ENCODE measurements at places on chromosomes 12 and 14.

GRCh38 chr14:67493092-67493717, 4.7 kb upstream of the TMEM229B start:
- no peak for DNase-seq

- no peak for DNase-seq
These were observed 848 bp downstream of the CTDSP2 start for GRCh38 chr12:57845478-57846284.

GRCh38 chr14:36271939-36272907, 48.2 kb downstream of the MBIP start:
- no peak for DNase-seq

- DNase-seq, result no peak
These were observed 164.5 kb downstream of the KIF26A start for GRCh38 chr14:104302794-104303405.

DNA sequence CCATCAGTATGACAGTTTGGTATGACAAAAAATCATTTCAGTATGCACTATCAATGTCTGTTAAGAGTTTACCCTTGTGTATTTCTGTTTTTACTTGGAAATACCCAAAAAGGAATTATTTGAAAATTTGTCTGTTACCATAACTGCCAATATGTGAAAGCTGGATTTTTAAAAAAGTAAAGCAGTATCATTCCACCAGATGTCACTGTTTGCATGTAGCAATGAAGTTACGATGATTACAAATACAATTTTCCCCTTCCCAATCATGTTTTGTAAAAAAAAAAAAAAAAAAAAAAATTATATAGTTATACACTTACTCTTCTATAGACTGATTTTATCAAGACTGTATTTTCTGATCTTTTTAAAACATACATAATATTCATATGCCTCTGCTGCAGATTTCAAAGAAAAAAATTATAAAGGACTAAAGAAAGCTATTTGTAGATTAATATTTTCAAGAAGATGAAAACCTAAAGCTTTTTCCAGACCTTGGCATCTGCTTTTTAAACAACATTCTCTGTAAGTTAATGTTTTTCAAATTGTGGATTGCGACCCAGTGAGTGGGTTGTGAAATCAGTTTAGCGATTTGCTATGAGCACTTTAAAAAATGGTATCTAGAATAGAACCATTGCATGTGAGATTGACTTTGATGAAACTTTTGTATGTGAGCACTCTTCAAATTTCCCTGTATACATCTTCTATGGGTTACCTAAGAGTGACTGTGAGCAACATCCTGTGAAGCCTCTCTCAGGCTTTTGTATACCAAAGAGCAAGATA, 114.2 kb downstream of the TTC6 start:
- no peak for DNase-seq

- DNase-seq, result no peak
These were observed 64.5 kb upstream of the USP44 start for GRCh38 chr12:95615749-95616148.

DNA sequence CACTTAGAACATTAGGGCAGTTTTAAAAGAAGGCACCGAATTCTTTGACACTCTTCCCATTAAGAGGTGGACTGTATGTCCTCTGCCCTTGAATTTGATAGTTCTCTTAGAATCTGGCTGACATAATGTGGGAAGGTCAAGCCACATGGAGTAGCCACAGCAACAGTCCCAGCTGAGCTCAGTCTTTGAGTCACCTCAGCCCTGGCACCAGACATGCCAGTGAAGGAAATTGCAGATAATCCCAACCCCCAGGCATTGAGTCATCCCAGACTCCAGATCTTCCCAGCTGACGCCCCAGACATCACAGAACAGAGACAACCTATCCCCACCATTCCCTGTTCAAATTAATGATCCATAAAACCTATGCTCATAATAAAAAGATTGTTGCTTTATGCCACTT, 83.4 kb downstream of the GTF2A1 start:
- peak; percentile 61 for DNase-seq

DNA sequence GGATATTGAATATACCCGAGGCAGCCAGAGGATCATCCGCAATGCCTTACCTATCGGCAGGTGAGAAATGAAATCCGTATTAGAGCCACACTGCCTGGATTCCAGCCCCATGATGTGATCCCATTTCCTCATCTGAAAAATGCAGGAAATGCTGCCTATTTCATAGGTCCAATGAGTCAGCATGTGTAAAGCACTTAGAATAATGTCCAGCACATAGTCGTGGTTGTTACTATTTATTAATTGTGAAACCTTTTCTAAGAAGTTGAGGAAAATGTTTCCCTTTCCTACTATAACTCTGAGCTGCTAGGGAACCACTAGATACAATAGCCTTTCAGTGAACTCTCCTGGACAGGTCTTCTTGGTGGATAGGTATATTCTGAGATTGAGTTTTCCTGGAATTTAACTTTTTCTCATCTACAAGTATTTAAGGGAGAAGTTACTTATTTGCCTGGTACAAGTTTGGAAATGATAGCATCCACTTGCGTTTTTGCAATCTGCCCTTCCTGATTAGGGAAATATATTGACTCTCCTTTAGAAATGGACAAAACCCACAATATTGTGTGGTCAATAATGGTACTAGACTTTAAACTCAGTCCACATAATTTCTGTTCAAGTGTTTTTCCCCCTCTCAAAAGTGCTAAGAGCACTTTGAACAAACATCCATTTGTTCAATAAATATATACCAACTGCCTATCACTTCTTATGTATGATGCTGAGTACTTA, 12.2 kb downstream of the POLR3B start:
- peak; percentile 62 for DNase-seq

- no peak for DNase-seq
These were observed 157.4 kb upstream of the CNTN1 start for GRCh38 chr12:40534828-40535227.

- DNase-seq, result no peak
These were observed 441.7 kb downstream of the FUT8 start for GRCh38 chr14:65854215-65854614.

- DNase-seq, result no peak
These were observed 176.3 kb downstream of the ESR2 start for GRCh38 chr14:64117671-64118402.

- peak; percentile 67 for DNase-seq
These were observed 86.5 kb downstream of the SRGAP1 start for GRCh38 chr12:63930971-63931370.
